Heart right ventricle (tissue), 16 donors: ENCODE measurements at places on chromosomes 7 and 10. TPM values are rescaled to one million over a fixed set of nuclear protein-coding genes. Genes with fewer than 3 reads are reported as not detected.

DNA sequence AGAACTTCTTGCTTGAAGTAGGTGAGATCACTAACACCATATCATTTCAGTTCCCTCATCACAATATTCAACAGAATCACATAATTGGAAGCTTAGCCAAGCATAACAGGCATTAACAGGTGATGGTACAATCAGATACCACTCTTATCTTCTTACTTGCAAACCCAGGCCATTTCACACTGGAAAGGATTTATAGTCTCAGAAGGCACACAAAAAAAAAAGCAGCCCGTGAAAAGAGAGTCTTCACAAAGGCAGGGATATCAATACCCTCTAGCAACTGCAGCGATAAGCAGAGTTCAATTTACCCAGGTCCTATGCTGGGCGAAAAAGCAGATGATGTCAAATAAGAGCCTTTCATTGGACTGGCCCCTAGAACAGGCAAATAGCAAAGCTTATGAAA, 1082.4 kb downstream of the XPNPEP1 start:
- DNase-seq = no peak

The GPRIN2 gene
- 0.13 TPM for total RNA-seq

GRCh38 chr7:36547416-36547815, 157.8 kb downstream of the ANLN start:
- no peak for DNase-seq

DNA sequence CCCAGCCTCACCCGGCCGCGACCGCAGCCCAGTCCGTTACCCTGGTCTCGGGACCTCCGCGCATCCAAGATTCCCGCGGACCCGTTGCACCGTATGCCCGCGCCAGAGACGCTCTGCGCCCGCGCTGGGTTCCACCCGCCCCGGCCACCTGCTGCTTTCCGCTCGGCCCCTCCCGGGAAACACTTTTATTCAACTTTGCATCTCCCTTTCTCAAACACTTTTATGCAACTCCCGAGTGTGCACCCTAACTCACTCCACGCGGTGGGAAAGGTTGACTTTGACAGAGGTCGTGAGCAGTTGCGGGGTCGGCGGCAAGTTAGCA, at the start of gene ODAD2:
TSS of gene ODAD2 (minus strand) at position 126 of the 322 bp plus-strand sequence. CDS start 3,937 bp downstream, outside the sequence.
- DNase-seq = no peak

The LEP gene
- 0.10 TPM for total RNA-seq

DNA sequence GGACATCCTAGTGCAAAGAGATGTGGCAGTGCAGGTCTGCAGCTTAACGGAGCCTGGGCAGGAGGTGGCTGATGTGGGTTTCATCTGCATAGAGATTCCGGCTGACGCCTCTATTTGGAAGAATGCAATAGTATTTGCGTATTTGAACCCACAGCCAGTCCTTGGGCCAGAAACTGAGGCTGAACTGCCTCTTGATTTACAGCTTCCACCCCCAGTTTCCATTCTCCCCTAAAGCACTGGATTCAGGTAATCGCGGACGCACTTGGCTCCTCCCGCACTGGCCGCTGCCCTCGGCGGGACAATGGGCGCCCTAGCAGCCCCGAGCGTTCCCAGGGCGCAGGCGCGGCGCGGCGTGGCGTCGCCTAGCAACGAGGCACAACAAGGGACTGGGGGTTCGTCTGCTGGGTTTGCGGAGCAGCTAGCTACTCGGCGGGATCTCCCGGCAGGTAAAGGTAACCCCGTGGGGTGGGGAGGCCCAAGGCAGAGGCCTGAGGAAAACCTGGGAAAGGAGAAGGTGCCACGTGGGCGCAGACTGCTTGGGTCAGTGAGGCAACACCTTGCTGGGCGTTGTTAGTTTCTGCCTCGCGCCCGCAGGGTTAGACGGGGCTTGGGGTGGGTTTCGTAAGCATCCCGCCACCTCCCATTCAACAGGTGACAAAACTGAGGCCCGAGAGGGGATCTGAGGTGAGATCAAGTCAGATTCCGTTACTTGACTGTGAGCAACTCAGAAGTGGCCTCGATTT, at the start of gene ARMC3:
TSS of gene ARMC3 (plus strand) at position 393 of the 743 bp plus-strand sequence. CDS start 3,944 bp downstream, outside the sequence.
- peak; percentile 35 for DNase-seq

DNA sequence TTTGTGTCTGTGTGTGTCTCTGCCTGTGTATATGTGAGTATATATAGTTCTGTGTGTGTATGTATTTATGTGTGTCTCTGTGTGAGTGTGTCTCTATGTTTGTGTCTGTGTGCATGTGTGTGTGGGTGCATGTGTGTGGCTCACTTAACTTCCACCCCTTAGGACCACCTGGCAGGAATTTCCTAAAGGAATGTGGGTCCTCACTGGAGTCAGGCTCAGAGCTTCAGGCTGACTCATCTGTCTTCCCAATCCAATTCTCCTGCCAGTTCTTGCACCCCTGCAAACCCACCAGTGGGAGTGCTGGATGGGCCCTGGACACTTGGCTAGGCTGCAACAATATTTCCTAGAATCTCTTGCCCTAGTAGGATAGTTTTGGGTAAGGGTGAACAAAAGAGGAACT, 70.2 kb upstream of the GRB10 start:
- DNase-seq = no peak

The ATOH7 gene
- not detected for total RNA-seq

The ASB4 gene
- 1.3 TPM for total RNA-seq

The OR2A7 gene
- 0.44 TPM for total RNA-seq

GRCh38 chr7:130397051-130397757, 16.9 kb downstream of the CPA1 start:
- no peak for DNase-seq

- DNase-seq = no peak
These were observed 755.4 kb downstream of the GRID1 start for GRCh38 chr10:85611093-85611740.

DNA sequence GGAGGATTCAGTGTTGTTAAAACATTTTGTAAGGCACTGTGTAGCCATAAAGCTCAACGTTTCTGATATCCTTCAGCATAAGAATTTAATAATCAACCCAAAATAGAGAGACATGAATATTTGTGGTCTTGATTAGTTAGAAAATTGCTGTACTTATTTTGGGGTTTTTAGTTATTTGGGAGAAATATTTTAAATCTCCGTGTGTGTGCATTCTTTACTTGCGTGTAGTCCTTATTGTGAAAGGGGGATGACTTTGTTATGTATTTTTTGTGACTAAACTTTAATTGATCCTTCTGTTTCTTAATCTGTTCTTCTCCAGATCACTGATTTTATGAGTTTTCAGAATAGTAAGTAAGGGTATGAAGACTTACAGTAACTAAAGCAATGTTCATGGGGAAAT, 81.2 kb downstream of the ZNRF2 start:
- no peak for DNase-seq

DNA sequence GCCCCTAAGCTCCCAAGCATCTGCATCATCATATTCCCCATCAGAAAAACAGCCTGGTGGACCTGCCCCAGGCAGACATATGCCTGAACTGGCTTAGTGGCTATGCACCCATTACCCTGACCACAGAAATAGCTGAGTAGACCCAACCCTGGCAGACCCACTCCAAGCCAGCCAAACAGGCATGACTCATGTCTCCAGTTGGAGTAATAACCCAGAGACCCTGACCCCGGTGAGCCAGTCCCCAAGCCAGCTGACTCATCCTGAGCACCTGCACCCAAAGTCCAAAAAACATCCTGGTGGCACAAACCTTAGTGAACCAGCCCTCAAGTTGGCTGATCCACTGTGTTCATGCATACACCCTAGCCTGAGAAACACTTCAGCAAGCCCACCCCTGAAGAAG, 555.9 kb downstream of the GRID1 start:
- DNase-seq = no peak

DNA sequence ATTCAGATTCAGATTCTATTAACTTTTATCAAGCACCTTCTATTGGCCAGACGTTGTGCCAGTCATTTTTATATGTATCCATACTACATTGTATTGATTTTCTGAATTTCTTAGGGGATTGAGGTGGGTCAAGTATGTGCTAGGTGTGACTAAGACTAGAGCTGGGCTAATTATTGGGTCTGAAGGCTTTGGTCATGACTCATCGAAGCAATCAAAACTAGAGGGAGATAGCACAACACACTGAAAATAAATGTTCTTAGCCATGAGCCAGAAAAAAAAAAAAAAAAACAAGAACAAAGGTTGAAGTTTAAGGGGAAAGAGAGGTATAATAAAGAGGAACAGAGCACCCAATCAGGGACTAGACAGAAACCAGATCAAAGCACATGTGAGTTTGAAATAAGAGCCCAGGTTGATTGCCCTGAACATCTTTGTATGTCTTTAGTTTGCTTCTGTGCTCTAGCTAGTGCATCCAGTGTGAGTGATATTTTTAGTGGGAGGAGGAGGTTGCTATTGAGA, 171.6 kb upstream of the FOXP2 start:
- DNase-seq = no peak

The FAM237B gene
- not detected for total RNA-seq

DNA sequence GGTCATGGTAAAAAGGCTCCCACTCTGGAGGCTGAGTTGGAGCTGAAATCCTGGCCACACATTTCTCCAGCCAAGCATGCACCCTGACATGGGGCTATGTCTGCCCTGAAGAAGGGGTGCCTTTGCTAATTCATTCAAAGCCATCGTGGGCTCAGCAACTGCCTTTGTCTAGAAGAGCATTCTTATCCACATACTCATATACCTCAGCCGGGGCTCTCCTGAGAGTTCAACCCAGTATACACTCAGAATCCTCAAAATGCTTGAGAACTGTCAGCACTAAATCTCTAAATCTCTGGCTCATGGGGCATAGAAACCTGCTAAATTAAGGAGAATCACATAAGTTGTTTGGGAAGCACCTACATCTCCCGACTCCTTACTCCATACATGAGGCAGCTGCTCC, 89.3 kb downstream of the MRPL32 start:
- no peak for DNase-seq

The C1QL3 gene
- not detected for total RNA-seq

The GDI2 gene
- total RNA-seq = 89.1 TPM

DNA sequence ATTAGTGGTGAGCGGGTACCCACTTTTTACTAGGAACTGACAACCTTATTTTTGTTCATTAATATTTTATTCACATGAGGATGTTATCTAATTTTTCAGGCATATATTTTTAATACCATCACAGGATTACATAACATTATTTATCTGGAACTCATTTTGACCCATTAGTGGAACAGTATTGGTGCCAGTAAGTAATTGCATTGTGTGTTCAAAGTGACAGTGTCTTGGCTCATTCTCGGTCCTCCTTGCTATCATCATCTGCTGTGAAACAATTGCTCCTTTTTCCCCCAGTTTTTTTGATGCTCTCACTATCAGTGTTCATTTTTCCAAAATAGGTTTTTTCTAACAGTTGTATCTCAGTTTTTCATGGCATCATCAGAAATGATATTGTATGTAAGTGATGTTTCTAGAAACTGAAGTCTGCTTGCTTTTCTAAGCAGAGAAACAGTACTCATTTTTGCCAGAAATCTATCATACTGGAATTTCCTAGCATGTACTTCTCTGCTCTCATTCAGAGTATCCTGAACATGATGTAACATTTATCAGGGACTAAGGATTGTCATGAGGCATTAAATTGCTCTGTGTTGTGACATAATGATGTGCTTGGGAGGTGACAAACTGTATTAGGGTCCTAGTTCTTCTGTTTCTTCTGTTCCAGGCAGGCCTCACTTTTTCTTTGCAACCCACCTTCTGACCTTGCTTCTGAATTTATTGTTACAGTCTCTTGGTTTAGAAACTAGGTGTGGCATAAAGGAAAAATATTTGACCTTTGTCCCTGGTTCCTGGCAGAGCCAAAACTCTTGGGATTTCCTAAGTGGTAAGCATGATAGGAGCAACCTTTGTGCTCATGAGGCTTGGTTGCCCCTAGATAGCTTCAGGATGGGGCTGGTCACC, 4.2 kb downstream of the NUB1 start:
- no peak for DNase-seq

GRCh38 chr10:77548157-77548556, 89.5 kb downstream of the KCNMA1 start:
- no peak for DNase-seq
